ENCODE measurements at places on chromosomes 11 and 22.

- DNase-seq, result no peak
Measured at GRCh38 chr11:115391598-115391997, 112.6 kb downstream of the CADM1 start.

- peak; percentile 54 for DNase-seq
Measured at GRCh38 chr22:38214302-38215056, 12.7 kb downstream of the MAFF start.

DNA sequence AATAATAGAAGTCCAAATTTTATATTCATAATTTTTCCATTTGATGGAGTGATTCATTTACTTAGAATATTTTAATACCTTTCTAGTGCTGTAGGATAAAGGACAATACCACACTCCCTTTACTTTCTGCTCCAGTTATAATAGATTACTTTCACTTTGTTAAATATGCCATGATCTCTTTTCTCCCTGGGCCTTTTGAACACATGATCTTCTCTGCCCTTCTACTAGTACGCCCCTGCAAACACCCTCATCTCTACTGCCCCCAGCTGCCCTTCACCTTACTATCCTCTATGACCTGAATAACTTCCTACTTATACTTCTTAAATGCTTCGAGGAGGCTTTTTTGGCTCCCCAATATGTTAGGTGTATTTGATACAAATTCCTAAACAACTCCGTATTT, 177.3 kb downstream of the GUCY1A2 start:
- no peak for DNase-seq

GRCh38 chr11:12044799-12045198, 36.4 kb upstream of the DKK3 start:
- no peak for DNase-seq

DNA sequence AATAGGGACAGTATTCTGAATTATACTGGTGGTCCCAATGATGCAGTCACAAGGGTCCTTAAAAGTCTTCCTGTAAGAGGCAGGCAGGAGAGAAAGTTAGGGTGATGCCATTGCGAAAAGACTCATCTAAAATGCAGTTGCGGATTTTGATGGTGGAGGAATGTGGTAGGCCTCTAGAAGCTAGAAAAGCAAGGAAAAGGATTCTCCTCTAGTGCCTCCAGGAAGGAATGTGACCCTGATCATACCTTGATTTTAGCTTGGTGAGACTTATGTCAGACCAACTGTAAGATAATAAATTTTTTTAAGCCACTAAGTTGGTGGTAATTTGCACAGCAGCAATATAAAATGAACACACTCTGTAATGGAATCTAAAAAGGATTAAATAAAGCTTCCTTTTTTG, 33.8 kb downstream of the CHORDC1 start:
- no peak for DNase-seq

DNA sequence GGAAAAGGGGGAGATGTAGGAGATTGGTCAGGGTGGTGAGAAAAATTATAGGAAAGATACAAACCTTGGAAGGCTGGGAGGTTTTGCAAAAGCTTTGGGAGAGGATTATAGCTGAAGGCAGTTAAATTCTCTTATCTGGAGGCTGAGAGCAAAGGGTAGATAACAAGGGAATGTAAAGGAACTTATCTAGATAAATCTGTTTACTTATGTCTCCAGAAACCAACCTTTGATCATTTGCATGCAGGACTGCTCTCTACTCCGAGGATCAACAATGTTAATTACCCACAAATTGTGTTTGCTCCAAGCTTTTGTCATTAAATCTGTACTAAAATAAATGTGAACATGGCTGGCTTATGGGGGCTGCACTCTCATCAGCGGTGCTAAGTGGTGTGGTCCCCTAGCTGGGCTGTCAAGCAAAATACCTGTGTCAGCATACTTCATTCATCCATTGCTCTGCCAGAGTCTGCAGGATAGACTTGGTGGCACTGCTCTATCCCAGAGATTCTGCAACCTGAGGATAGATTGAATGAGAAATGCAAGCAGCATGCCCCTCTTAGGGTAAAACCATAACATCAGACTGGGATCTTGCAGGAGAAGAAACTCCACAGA, 1599.2 kb upstream of the TENM4 start:
- no peak for DNase-seq

- no peak for DNase-seq
Measured at GRCh38 chr11:46051102-46051501, 70.2 kb downstream of the PHF21A start.

DNA sequence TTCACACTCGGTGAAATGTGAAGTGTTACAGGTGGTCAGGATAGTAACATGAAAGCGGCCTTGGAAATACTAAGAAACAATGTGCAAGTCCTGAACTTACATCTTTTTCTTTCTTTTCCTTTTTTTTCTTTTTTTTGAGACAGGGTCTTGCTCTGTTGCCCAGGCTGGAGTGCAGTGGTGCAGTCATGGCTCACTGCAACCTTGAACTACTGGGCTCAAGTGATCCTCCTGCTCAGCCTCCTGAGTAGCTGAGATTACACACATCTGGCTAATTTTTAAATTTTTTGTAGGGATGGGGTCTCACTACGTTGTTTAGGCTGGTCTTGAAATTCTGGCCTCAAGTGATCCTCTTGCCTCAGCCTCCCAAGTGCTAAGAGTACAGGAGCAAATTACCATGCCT, 252.6 kb downstream of the SWAP70 start:
- no peak for DNase-seq

Measured in activated CD8-positive, alpha-beta memory T cell treated with anti-CD3 and anti-CD28 coated beads for 1 hour (primary cell).